Naive thymus-derived CD4-positive, alpha-beta T cell (primary cell): ENCODE measurements at places on chromosomes 5 and 9. TPM values are rescaled to one million over a fixed set of nuclear protein-coding genes. Genes with fewer than 3 reads are reported as not detected.

The SLC6A18 gene
- not detected for total RNA-seq

The NUTM2F gene
- total RNA-seq: not detected

The TAS2R1 gene
- total RNA-seq: not detected in 2 replicates

The PCDHB5 gene
- total RNA-seq: 0.32 TPM

The GDNF gene
- not detected for total RNA-seq

The CCDC192 gene
- not detected for total RNA-seq

The GPX8 gene
- total RNA-seq: not detected

The CTXN3 gene
- total RNA-seq: not detected

The FOXI1 gene
- not detected in 2 replicates for total RNA-seq

GRCh38 chr5:134432677-134433359, 21.1 kb upstream of the CDKN2AIPNL start:
- H3K27me3 ChIP-seq: no peaks in the 10 kb centered on the region
- no peak overlapping the region for H3K4me3 ChIP-seq
- no peak for DNase-seq

- DNase-seq: no peak
- no peak overlapping the region for H3K4me3 ChIP-seq
- no peaks in the 10 kb centered on the region for H3K4me1 ChIP-seq
- H3K27ac ChIP-seq: no peak overlapping the region
- H3K27me3 ChIP-seq: no peaks in the 10 kb centered on the region
- no peaks in the 10 kb centered on the region for H3K36me3 ChIP-seq
These were observed 937.2 kb upstream of the TYRP1 start for GRCh38 chr9:11755951-11756350.

GRCh38 chr9:107251756-107252322, 31.2 kb upstream of the RAD23B start:
- no peak overlapping the region for H3K27ac ChIP-seq
- DNase-seq: no peak
- no peak overlapping the region for H3K4me3 ChIP-seq

DNA sequence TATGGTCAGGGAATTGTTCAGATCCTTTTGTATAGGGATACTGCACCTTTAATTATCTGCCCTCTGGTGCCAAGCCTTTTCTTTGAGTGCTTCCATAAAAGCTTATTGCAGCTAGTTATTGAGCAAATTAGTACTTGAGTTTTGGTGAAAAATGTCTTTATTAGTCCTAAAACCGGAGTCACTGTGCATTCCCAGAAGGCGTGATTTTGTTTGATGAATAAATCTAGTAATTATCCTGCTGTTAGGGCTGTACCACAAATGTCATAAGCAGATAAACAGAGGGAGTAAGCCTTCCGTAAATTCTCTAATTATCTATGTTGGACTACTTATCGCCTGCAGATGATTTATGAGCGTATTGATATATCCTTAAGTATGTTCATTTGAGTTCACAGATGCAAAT, 620.7 kb upstream of the ARRDC3 start:
- no peaks in the 10 kb centered on the region for H3K36me3 ChIP-seq
- H3K4me3 ChIP-seq: no peak overlapping the region
- no peaks in the 10 kb centered on the region for H3K4me1 ChIP-seq
- no peak overlapping the region for H3K27ac ChIP-seq
- H3K27me3 ChIP-seq: no peaks in the 10 kb centered on the region

- no peak overlapping the region for H3K27ac ChIP-seq
- no peak overlapping the region for H3K4me3 ChIP-seq
- DNase-seq: no peak
- no peaks in the 10 kb centered on the region for H3K4me1 ChIP-seq
- no peaks in the 10 kb centered on the region for H3K27me3 ChIP-seq
These were observed 592.4 kb downstream of the KIF4B start for GRCh38 chr5:155605920-155606319.

GRCh38 chr5:135237748-135238103, 161.3 kb downstream of the MACROH2A1 start:
- H3K36me3 ChIP-seq: no peaks in the 10 kb centered on the region
- no peak for DNase-seq
- no peaks in the 10 kb centered on the region for H3K27me3 ChIP-seq
- no peak overlapping the region for H3K27ac ChIP-seq
- H3K4me3 ChIP-seq: no peak overlapping the region

DNA sequence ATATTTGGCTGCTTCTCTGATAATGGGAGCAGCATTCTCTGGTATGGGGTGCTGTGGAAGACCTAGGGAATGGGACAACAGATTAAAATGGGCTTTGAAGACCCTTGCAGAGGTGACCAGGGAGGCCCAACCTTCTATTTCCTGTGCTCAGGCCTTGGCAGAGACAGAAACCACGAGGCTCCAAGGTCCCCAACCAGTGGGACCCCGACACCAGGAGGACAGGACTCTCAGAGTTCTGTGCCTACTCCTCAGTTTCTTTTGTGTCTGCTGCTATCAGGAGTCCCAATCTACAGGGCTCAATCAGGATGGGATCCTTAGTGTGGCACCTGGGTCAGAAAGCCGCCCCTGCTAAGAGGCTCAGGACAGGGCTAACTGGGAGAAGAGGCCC, 29.3 kb downstream of the CSF2 start:
- peak overlapping the region; percentile 0 for H3K4me3 ChIP-seq
- peaks cover 77% of the 10 kb centered on the region for H3K4me1 ChIP-seq
- H3K27ac ChIP-seq: no peak overlapping the region
- no peaks in the 10 kb centered on the region for H3K27me3 ChIP-seq
- DNase-seq: no peak
- no peaks in the 10 kb centered on the region for H3K36me3 ChIP-seq

- H3K4me1 ChIP-seq: no peaks in the 10 kb centered on the region
- no peaks in the 10 kb centered on the region for H3K36me3 ChIP-seq
- H3K27me3 ChIP-seq: no peaks in the 10 kb centered on the region
- no peak overlapping the region for H3K4me3 ChIP-seq
These were observed 346.5 kb downstream of the NFIB start for GRCh38 chr9:13967438-13967837.

GRCh38 chr5:82745016-82745415, 332.2 kb downstream of the TMEM167A start:
- no peak overlapping the region for H3K4me3 ChIP-seq
- DNase-seq: no peak

GRCh38 chr9:129202613-129203555, 24.8 kb upstream of the IER5L start:
- H3K27me3 ChIP-seq: no peaks in the 10 kb centered on the region
- peak overlapping the region; percentile 83 for H3K27ac ChIP-seq
- peaks cover 23% of the 10 kb centered on the region for H3K4me1 ChIP-seq
- H3K36me3 ChIP-seq: no peaks in the 10 kb centered on the region
- H3K4me3 ChIP-seq: peak overlapping the region; percentile 77
- peak; percentile 95 for DNase-seq

DNA sequence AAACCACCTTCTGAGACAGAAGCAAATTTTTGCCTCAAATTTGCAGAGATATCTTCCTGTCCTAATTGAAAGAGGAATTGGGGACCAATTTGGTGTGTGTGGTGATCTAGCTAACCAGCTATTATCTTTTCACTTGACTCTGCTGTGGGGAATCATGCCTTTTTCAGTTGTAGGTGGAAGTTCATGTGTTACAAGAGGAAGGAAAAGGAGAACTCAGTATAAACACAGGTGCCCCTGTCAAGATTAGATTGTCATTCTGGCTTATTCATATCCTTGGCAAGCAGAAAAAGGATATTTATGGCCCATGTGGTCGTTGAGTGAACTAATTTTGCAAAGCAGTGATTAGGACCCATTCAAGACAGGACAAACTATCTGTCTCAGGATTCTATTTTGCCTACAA, 336.8 kb upstream of the SLC30A5 start:
- no peaks in the 10 kb centered on the region for H3K27me3 ChIP-seq
- DNase-seq: no peak
- H3K4me1 ChIP-seq: no peaks in the 10 kb centered on the region
- no peak overlapping the region for H3K4me3 ChIP-seq

DNA sequence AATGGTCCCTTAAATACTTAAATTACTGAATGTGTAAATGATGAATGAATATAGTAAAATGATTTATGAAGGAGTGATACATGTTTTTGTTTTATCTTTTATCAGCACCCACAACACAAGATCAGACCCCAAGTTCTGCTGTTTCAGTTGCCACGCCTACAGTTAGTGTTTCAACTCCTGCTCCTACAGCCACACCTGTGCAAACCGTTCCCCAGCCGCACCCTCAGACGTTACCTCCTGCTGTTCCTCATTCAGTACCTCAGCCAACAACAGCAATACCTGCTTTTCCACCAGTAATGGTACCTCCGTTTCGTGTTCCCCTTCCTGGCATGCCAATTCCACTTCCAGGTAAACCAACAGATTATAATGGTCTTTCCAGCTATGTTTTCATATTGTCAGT, 16.3 kb downstream of the TCERG1 start:
- H3K27me3 ChIP-seq: no peaks in the 10 kb centered on the region
- H3K27ac ChIP-seq: no peak overlapping the region
- no peaks in the 10 kb centered on the region for H3K4me1 ChIP-seq
- no peak for DNase-seq
- peaks cover 31% of the 10 kb centered on the region for H3K36me3 ChIP-seq

GRCh38 chr9:113515862-113516261, 52.3 kb downstream of the RGS3 start:
- DNase-seq: no peak
- no peaks in the 10 kb centered on the region for H3K27me3 ChIP-seq
- peaks cover 77% of the 10 kb centered on the region for H3K4me1 ChIP-seq
- no peaks in the 10 kb centered on the region for H3K36me3 ChIP-seq
- no peak overlapping the region for H3K4me3 ChIP-seq

GRCh38 chr9:7980691-7981289, 181.2 kb upstream of the DMAC1 start:
- H3K4me1 ChIP-seq: peaks cover 21% of the 10 kb centered on the region
- DNase-seq: no peak
- H3K27me3 ChIP-seq: no peaks in the 10 kb centered on the region
- no peaks in the 10 kb centered on the region for H3K36me3 ChIP-seq

DNA sequence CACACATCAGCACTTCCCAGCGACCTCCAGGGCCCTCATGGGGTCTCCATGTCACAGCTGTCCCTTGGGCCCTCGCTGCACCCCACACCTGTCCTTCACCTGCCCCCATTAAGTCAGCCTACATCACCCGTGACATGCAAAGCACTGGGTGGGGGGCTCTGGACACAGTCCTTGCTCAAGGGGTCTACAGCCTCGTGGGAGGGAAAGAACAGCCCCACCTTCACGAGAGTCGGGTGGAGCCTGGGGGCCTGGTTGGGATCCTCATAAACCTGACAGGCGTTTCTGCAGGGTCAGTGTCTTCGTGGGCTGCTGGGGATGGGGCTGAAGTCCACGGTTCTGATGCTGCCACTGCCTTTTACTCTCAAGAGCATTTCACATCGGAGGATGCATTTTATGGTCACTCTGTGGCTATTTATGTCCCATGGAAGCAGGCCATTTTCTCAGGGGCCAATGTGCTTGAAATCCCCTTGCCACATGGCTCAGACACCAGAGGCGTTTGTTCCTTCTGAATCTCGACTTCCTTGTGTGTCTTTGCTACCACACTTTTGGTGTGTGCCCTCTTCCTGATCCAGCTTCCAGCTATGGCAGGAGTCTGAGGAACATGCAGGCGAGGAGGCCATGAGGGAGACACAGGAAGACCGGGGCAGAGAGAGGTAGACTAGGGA, at the start of gene OR2V1:
Gene OR2V1 (minus strand): TSS at position 338 of the 665 bp plus-strand sequence. CDS start 5,865 bp downstream, outside the sequence.
- no peak within 1 kb of the TSS for H3K4me3 ChIP-seq
- H3K4me1 ChIP-seq: no peaks in the 10 kb centered on the region

- no peaks in the 10 kb centered on the region for H3K27me3 ChIP-seq
- no peak overlapping the region for H3K27ac ChIP-seq
- H3K36me3 ChIP-seq: no peaks in the 10 kb centered on the region
- H3K4me1 ChIP-seq: peaks cover 9% of the 10 kb centered on the region
These were observed 8.7 kb upstream of the AGPAT2 start for GRCh38 chr9:136695955-136696354.

DNA sequence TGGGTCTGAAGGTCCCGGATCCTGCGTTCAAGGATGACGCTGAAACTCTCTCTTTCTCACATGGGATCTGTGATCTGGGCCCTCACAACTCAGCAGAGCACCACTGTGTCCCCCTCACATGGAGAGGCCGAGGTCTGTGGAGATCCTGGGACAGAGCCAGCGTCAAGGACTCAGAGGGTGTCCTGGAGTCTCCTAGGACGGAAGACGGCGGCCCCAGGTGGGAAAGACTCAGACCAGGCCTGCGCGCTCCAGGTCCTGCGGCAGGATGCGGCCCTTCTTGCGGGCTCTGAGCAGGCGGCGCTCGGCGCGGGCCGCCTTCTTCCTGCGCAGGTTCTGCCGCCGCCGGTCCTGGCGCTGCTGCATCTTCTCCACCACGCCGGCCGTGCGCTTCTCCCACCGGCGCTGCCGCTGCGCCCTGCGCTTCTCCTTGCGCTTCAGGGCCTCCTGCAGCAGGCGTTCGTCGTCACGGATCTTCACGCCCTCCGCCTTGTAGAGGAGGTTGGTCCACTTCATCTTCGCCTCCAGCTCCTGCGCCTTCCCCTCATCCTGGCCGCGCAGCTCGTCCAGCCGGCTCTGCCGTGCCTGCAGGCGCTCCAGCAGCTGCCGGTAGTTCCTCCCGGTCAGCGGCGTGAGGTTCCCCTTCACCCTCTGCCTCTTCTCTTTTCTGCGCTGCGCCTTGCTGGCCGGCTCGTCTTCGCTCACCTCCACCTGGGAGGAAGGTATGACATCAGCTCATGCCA, 4.2 kb downstream of the SURF6 start:
- DNase-seq: no peak
- H3K4me1 ChIP-seq: peaks cover 20% of the 10 kb centered on the region
- H3K4me3 ChIP-seq: no peak overlapping the region

GRCh38 chr9:237141-237857, 22.6 kb downstream of the DOCK8 start:
- peaks cover 15% of the 10 kb centered on the region for H3K4me1 ChIP-seq
- H3K27me3 ChIP-seq: no peaks in the 10 kb centered on the region
- no peak overlapping the region for H3K4me3 ChIP-seq
- DNase-seq: no peak

DNA sequence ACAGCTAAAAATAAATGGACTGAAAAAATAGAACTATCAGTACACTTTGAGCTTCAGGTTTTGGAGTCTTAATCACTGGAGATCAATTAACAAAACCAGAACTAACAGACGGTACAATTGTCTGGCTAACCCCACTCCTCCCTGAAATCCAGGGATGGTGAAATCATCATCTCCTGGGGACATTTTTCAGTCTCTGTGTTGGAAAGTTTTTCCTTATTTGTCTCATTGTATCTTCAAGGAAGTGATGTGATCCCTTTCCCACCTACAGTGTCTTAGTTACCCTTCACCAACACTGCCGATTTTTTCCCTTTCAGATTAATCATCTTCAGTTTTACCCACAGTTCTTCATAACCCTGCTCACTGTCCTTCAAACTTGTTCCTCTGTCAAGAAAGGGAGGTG, 81.9 kb downstream of the MAP1B start:
- H3K4me3 ChIP-seq: no peak overlapping the region
- H3K27ac ChIP-seq: no peak overlapping the region
- H3K4me1 ChIP-seq: no peaks in the 10 kb centered on the region
- DNase-seq: no peak
- no peaks in the 10 kb centered on the region for H3K36me3 ChIP-seq
- H3K27me3 ChIP-seq: no peaks in the 10 kb centered on the region

- H3K27me3 ChIP-seq: no peaks in the 10 kb centered on the region
- no peak overlapping the region for H3K27ac ChIP-seq
- H3K4me1 ChIP-seq: no peaks in the 10 kb centered on the region
- H3K4me3 ChIP-seq: no peak overlapping the region
These were observed 769.0 kb upstream of the RGMB start for GRCh38 chr5:98004463-98004862.

GRCh38 chr5:43804041-43804440, 201.1 kb downstream of the NNT start:
- H3K27ac ChIP-seq: no peak overlapping the region
- no peaks in the 10 kb centered on the region for H3K36me3 ChIP-seq
- no peak overlapping the region for H3K4me3 ChIP-seq
- no peaks in the 10 kb centered on the region for H3K4me1 ChIP-seq
- no peak for DNase-seq
- no peaks in the 10 kb centered on the region for H3K27me3 ChIP-seq

- no peaks in the 10 kb centered on the region for H3K27me3 ChIP-seq
- peak overlapping the region; percentile 98 for H3K27ac ChIP-seq
- peaks cover 10% of the 10 kb centered on the region for H3K4me1 ChIP-seq
- DNase-seq: peak; percentile 81
- no peaks in the 10 kb centered on the region for H3K36me3 ChIP-seq
These were observed 624 bp upstream of the RETREG1 start for GRCh38 chr5:16617274-16617968.
